B cell (primary cell): ENCODE measurements at places on chromosomes 16 and 17. TPM values are rescaled to one million over a fixed set of nuclear protein-coding genes. Genes with fewer than 3 reads are reported as not detected.

- no peak for DNase-seq
- H3K27me3 ChIP-seq: no peaks in the 10 kb centered on the region
- H3K27ac ChIP-seq: no peak overlapping the region
- H3K36me3 ChIP-seq: no peaks in the 10 kb centered on the region
- H3K4me3 ChIP-seq: no peak overlapping the region
These were observed 1466.0 kb downstream of the CDH11 start for GRCh38 chr16:63655846-63656245.

GRCh38 chr16:65212240-65212639 lies 90.4 kb upstream of the CDH11 start:
- no peaks in the 10 kb centered on the region for H3K36me3 ChIP-seq
- H3K27ac ChIP-seq: no peak overlapping the region
- no peaks in the 10 kb centered on the region for H3K27me3 ChIP-seq
- no peaks in the 10 kb centered on the region for H3K4me1 ChIP-seq
- H3K4me3 ChIP-seq: no peak overlapping the region

ELMO3 gene
- 8.3 and 9.6 TPM in 2 replicates for total RNA-seq

EXOC7 gene
- 191 and 194 TPM in 2 replicates for total RNA-seq

NACA2 gene
- not detected in 2 replicates for total RNA-seq
